ENCODE measurements at places on chromosomes 16 and 17.

GRCh38 chr17:40522250-40522960 is 21.0 kb upstream of the TNS4 start:
- DNase-seq: no peak

- no peak for DNase-seq
Observed at GRCh38 chr17:55567240-55568214, 56.3 kb upstream of the SMIM36 start.

- no peak for DNase-seq
Observed at GRCh38 chr17:80948976-80949450, 42.6 kb upstream of the CHMP6 start.

GRCh38 chr17:16468428-16468992 is 23.5 kb downstream of the LRRC75A start:
- DNase-seq: no peak

DNA sequence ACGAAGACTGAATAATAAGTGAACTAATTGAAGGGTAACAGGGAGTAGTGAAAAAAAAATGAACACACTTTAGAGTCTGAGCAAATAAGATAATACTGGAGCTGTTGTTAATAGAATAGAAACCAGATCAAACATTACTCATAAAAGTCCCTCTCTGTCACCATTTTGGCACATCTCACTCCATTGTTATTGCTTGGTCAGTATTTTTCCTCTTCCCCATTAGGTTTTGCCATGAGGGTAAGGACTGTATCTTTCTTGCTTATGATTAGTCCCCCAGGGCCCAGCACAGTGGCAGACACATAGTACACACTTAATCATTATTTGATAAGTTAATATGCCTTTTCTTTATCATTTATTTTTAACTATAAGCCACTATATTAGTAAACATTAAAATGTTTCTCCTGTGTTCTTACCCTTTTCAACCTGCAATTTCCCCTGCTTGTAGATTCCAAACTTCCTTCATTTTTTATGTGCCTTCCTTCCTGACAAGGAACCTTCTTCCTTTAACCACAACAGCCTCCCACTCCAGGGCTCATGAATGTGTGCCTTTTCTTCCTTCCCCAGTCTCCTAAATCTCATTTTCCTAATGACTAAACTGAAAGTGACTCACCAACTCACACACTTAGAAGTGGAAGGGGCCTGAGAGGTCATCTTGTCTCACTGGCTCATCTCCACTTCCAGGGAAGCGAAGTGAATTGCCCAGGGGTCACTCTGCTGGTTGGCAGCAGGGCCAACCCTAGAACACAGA is 88.2 kb upstream of the HAS3 start:
- DNase-seq: no peak

GRCh38 chr17:80819422-80820164 is 172.0 kb upstream of the CHMP6 start:
- DNase-seq: no peak

- no peak for DNase-seq
Observed at GRCh38 chr16:88596483-88596882, 26.3 kb downstream of the ZC3H18 start.

DNA sequence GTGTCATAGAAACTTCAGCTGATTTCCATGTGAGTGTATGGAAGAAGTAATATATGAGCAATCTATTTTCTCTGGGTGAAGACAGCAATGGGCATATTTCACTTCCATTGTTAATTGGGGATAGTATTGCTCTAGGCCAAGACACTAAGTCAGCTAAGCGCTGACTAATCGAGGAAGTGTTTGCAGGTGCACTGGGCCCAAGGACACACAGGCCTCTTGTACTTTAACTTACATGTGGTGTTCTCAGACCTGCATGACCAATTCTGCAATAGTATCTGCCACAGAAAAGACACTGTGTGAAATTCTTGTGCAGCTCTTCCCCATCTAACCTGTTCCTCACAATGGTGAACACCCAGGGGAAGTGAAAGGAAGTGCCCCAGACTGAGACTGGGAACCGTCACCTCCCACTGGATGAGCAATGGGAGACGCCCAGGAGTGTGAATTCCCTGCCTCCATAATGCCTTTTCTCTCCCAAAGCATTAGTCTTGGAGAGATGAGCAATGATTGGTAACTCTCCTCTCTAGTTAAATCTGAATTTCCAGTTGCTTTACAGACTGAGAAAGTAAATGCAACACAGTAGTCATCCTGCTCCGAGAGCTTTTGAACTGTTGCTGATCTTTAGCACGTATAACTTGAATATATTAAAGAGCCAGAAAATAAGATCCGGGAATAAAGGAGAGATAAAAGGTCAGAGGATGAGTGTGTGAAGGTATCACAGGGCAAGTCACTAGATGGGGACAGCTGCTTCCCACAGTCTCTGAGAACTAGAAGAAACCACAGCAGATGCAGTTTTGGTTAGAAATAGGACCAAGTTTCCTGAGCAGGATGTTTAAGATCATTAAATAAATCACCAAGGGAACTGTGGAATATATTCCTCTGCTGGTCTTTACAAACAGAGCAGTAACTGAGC is 82.6 kb downstream of the CDK5R1 start:
- DNase-seq: no peak

DNA sequence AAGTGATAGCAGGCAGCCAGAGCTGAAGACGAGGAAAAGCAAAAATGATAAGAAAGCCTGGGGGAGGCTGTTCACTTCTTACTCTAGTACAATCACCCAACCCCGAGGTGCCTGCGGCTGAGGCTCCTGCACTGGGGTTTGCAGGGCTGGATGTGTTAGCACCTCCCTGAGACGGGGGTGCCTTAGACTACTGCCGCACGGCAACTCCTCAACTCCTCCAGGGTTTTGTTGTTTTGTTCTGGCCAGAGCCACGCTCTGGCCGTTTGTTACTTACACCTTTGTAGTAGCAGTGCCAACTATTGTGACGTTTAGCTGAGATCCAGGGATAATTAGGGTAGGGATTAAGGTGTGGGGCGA is 51.5 kb downstream of the LDHD start:
- no peak for DNase-seq

- DNase-seq: no peak
Observed at GRCh38 chr17:37553401-37553966, 55.7 kb downstream of the SYNRG start.

GRCh38 chr17:47663912-47664623 is 14.3 kb downstream of the KPNB1 start:
- DNase-seq: peak; percentile 25

DNA sequence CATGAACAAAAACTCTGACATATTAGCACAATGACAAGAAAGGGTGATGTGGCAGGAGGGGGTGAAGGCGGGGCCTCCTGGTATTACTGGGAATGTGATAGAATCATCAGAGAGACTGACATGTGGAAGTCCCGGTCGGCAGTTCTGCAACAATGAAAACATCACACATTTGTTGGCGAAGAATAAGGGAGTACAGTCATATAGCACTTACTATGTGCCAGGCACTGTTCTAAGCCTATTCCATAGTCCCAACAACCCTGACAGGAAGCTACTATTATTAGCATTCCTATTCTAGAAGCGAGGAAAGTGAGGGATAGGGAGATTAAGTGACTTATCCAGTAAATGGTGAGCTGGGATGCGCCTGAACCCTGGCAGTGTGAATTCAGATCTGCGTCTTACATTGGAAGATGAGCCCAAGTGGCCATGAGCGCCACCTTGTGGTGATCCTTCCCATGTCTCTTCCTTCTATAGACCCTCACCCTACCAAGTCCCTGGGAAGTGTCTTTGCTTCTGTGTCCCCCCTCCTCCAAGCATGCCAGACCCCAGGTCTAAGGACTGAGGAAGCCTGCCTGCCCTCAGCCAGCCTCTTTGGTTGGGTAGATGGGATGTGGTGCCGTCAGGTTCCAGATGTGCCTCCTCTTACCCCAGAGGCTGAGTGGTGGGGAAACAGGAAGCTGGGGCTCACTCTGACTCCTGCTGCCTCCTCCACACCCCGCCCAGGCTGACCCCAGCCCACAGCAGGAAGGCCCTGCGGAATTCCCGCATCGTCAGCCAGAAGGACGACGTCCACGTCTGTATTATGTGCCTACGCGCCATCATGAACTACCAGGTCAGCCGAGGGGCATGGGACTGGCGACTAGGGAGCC is 14.0 kb downstream of the FMNL1 start:
- peak; percentile 76 for DNase-seq

DNA sequence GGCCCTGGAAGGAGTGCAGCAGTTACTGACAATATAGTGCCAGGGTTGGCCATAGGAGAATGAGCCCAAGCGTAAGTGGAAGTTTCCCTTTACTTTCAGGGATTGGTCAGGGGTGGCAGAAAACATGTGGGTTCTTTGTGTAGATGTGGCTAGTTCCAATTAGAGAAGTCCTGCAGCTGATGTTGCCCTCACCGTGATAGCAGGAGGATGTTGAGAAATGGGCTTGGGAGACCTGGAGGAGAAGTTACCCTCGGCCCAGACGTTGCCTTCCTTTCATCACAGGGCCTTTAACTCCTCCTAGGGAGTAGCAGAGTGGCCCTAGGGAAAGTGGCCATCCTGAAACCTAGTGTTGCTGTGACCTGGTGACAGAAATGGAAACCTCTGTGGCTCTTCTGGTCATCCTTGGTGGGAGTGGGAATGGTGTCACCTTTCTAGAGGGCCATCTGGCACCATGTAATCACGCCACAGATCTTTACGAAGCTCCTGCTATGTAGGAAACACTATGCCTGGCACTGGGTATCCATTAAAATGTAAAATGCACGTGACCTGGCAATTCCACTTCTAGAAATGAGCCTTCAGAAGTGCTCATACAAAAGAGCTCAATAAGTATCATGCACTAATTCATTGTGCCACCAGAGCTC is 6.7 kb downstream of the TMEM92 start:
- no peak for DNase-seq

DNA sequence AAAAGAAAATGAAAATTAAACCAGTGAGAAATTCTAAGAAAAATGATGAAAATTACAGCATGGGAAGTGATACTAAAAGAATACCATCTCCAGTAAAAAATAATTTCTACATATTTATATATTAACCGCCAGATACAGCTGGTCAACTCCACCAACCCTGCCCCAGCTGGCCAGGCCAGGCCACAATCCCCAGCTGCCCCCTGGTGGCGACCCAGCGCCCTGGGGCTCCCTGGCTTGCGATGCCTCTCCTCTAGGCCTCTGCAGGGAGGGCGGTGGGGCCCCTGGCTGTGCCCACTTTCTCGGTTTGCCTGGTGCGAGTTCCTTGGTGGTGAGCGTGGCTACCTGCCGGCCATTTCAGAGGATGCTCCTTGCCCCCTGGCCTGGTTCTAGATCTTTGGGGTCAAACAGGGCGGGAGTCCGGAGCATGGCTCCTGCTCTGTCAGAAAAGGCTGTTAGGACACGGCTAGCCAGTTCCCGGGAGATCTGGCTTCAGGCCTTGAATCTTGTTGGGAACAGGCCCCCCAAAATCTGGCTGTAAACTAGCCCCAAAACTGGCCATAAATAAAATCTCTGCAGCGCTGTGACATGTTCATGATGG is 14.5 kb downstream of the GLIS2 start:
- DNase-seq: peak; percentile 68

DNA sequence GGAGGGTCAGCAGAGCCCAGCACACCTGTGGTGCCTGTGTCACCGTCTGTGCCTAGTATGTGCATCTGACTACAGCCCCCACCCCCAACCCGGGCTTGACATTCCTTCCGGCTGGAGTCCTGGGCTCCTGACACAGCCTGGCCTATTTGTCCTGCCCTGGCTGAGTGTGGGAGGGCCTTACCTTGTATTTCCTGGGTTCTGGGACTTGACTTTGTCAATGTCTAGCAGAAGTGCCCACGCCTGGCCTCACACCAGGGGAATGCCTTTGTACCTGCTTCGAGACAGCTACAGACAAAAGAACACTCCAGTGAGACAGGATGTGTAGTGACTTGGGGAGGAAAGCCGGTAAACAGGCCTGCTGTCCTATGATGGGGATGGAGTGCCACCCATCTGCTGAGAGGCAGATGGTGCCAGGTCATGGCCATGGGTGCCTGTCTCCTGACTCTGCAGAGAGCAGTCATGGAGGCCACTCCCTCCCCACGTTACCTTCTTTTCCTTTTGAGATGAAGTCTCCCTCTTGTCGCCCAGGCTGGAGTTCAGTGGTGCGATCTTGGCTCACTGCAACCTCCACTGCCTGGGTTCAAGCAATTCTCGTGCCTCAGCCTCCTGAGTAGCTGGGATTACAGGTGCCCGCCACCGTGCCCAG is 42.8 kb downstream of the TNFRSF13B start:
- DNase-seq: no peak

- no peak for DNase-seq
Observed at GRCh38 chr17:14296166-14296910, 4.5 kb upstream of the HS3ST3B1 start.

DNA sequence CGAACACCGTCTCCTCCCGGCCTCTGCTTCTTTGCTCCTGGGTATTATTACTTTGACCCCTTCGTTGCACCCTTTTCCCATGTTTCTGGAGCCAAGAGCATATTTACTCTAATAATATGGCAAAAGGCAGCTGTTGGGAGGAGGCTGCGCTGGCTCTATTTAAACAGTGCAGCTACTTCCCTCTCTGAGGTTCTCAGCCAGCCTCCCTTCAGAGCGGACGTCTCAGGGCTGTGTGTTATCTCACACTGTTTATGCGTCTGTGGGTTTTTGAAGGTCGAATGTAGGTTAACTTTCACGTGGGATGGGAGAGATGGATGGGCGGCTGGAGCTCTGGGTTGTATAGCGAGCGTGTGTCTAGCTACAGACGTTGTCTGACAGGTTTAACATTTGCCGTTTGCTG is 45.3 kb downstream of the COX4I1 start:
- DNase-seq: no peak

DNA sequence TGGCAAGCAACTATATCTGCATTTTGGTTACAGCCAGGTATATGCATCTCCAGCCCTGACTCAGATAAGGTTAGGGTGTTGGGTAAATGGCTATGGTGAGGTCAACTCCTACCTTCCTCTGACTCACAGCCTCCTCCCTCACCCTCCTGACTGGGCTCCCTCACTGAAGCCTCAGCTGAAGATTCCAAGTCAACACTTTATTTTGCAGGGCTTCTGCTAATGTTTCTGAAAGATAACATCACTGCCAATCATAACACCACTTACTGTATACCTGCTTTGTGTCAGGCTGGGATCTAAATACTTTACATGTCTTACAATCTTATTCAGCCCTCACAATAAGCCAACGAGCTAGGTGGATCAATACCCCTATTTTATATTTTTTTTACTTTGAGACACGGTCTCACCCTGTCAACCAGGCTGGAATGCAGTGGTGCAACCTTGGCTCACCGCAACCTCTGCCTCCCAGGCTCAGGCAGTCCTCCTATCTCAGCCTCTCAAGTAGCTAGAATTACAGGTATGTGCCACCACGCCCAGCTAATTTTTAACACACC is 47.8 kb upstream of the GCSH start:
- no peak for DNase-seq

DNA sequence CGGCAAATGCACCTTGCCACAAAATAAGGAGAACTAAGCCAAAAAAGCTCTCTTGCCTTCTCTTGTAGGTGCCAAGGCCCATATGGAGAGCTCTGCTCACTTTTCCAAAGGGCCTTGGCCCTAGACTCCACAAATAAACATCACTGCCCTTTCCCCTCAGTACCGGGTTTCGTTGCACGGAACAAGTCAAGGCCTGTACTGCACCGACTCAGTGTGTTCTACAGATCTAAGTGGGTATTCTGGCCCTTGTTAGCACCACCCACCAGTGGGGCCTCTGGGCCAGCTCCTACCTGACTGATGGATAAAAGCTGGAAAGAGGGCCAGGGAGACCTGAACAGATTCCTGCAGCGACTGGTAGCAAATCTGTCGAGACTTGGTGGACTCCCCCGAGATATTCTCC is 43.7 kb upstream of the GSG1L start:
- DNase-seq: no peak
